H1 (cell line): ENCODE measurements at places on chromosomes 7 and 10. TPM values are rescaled to one million over a fixed set of nuclear protein-coding genes. Genes with fewer than 3 reads are reported as not detected.
A peak's percentile ranks its signal among the peaks of the same experiment; 100 is the strongest.

FHIP2A gene
- total RNA-seq: 14.0 and 15.0 TPM in 2 replicates

DNA sequence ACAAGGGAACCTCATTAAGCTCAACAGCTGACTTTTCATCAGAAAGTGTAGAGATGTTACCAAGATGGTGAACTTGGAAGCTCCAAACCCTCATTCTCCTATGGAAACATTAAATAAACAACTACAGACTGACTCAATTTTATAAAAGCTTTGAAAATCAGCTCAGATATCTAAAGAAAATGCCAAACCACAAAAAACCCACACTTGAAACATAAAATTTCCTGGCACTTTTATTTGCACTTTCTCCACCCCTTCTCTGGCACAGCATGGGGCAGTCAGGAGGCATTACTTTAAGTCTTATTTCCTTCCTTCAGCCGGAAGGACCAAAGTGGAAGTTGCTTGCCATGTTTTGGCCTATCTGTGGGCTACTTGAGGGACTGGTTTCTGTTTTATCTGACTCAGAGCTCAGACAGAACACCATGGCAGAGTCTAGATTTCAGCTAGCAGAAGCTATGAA is 114.7 kb downstream of the ODAD2 start:
- DNase-seq: no peak

GRCh38 chr7:44977304-44977958 is 1.4 kb downstream of the MYO1G start:
- no peak for DNase-seq

GRCh38 chr10:15504101-15504840 is 133.2 kb upstream of the FAM171A1 start:
- no peak for DNase-seq

- no peak for DNase-seq
Observed at GRCh38 chr10:7611909-7612308, 54.9 kb downstream of the ITIH5 start.

THSD7A gene
- 1.2 and 1.6 TPM in 2 replicates for total RNA-seq

DNA sequence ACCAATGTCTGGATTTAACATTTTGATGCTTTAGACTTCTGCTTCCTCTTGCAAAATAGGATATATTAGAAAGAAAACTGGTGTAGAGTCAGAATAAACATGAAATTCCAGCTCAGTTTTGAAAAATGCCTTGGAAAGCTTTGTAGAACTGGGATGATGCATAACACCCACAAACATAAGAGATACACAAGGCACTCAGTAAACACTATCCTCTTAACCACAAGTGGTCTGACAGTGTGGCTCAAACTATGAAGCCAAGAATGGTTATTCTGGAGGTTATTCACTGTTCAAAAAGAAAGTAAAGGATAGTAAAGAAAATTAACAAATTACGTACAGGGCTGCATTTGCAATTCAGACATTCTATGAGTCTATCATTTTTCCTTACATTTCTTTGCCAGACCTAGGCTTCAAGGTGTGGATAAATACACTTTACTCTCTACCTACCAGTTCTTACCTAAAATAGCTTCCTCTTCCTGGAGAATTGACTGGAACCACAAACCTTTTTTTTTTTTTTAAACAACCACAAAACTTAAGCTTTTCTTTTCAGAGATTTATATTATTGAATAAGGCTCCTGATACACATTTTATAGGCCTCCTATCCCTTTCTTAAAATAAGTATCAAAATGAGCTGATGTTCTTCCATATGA is 9.0 kb upstream of the RSBN1L start:
- DNase-seq: no peak

CHAT gene
- not detected in 2 replicates for total RNA-seq

GRCh38 chr7:134431815-134432214 is 27.1 kb downstream of the AKR1B1 start:
- DNase-seq: no peak

DNA sequence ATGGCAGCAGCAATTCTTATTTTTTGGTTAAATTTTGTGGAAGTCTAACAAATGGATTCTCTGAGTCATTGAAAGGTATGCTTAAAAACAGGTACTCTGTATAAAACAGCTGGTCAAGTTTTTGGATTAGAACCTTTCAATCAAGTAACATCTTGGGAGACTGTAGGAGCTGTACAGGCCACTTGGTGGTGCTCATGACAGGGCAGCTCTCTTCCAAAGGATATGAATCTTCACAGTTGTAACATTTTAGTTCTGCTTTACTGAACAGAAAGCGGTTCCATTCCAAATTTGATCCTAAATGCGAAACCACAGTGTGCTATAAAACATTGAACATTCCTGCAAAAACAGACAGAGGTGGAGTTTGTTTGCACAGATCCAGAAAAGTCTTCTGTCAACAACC is 44.5 kb upstream of the AGR3 start:
- DNase-seq: no peak

SLC26A5 gene
- total RNA-seq: 0.24 and 0.40 TPM in 2 replicates

DNA sequence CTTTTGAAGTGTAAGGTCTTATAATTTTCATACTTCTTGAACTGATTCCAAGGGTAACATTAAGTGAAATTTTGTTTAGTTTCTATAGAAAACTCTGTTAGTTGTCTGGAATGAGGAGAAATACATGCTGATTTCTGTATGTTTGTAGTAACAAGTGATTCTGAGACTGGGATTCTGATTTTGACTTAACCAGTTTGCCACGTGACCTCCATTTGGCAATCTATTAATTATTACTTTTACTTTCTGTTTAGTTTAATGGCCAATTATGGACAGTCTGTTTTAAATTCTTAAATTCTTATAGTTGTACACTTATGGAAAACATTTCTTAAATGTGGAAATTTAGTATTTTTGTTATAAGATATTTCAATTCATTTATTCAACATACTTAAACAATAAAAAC is 163.1 kb downstream of the ADK start:
- DNase-seq: no peak

DNA sequence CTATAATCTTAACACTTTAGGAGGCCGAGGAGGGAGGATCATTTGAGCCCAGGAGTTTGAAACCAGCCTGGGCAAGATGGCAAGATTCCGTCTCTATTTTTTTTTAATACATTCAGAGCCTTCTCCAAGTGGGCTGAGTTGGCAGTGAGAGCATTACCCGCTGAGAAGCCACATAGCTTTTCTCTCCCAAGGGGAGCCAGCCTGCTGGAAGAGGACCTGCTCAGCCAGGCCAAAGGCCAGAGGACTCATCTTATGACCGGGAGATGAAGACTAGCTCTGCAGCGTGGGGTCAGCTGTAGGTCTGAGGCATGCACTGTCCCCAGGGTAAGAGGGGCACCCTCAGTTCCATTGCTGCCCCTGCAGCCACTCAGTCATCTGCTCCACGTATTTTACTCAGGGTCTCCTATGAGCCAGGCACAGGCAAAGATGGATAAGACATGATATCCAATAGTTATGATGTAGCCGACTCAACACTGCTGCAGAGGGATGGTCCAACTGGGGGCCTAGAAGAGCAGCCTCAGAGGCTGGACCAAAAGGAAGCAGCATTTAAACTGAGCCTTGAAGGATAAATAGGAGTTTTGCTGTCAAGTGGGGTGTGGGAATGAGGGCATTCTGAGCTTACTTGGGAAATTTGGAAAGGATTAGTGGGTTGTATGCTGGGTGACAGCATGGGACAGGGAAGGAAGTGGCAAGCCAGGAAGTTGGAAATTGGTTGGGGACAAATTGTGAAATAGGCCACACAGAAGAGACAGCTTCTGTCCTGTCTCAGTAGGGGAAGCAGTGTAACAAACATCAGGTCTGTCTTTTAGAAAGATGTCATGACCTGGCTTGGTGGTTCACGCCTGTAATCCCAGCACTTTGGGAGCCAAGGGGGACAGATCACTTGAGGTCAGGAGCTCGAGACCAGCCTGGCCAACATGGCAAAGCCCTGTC is 1.6 kb upstream of the MARVELD1 start:
- no peak for DNase-seq

HOXA4 gene
- total RNA-seq: not detected in 2 replicates

- no peak for DNase-seq
Observed at GRCh38 chr10:114387784-114388183, 16.5 kb downstream of the AFAP1L2 start.

STEAP1 gene
- total RNA-seq: 8.1 and 9.5 TPM in 2 replicates

IFIT1B gene
- not detected in 2 replicates for total RNA-seq

GRCh38 chr7:100691676-100692577 is 2.1 kb downstream of the GIGYF1 start:
- peak; percentile 96 for DNase-seq

CC2D2B gene
- 0.29 and 0.71 TPM in 2 replicates for total RNA-seq

PLCE1 gene
- 0.06 and 0.10 TPM in 2 replicates for total RNA-seq

DNA sequence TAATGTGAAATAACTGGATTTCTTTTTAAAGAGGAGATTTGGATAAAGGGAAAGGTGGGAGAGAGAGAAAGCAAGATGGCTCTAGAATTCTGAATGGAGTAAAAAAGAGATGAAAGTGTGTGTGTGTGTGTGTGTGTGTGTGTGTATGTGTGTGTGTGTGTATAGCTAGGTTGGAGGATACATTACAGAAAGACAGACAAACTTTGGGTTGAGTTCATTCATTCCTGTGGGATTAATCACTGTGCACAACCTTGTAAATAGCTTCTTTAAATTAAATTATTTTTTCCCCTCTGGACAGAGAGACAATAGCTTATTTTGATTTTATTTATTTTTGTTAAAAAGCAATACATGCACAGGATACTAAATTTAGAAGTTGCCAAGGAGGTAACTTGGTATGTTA is 7.5 kb downstream of the ASB4 start:
- DNase-seq: no peak

- no peak for DNase-seq
Observed at GRCh38 chr7:141785706-141786552, 4.1 kb upstream of the TAS2R5 start.

DNA sequence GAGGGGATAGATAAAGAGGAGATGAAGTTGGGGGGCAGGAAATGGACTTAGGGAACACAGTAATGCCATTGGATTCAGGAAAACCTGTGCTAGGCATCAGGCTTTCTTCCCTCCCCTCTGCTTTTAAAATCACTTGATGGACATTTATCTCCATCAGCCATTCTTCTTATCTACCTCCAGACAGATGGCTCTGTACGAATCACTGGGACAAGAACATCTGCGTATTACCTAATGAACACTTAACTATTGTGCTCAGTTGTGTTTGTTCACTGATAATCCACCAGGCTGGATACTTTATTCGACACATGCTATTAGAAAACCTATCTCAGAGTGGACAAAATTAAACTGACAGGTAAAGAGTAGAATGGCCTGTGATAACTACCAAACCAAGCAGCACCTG is 40.0 kb downstream of the TNKS2 start:
- DNase-seq: no peak

GRCh38 chr10:17425584-17426262 is 28.7 kb downstream of the ST8SIA6 start:
- peak; percentile 31 for DNase-seq

DNA sequence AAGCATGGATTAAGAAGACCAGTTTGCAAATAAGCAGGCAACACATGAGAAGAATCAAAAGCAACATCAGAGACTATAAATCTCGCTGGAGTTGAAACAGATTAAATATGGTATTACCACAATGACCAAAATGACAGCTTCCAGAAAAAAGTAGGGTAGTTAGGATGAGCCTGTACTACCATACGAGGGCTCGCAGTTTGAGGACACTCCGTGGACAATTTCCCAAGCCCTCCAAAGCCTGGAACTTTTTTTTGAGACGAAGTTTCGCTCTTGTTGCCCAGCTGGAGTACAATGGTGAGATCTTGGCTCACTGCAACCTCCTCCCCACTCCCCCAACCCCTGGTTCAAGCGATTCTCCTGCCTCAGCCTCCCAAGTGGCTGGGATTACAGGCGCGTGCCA is 1.0 kb downstream of the LRRC17 start:
- DNase-seq: no peak

CLDN4 gene
- total RNA-seq: 28.0 TPM in 2 replicates

- no peak for DNase-seq
Observed at GRCh38 chr10:53749439-53749838, 976.9 kb upstream of the MBL2 start.

TRUB1 gene
- 21.2 and 22.2 TPM in 2 replicates for total RNA-seq

GRCh38 chr10:36066102-36066501 is 424.0 kb upstream of the FZD8 start:
- no peak for DNase-seq

- no peak for DNase-seq
Observed at GRCh38 chr7:19377611-19378344, 232.6 kb upstream of the FERD3L start.

- DNase-seq: peak; percentile 44
Observed at GRCh38 chr10:122565766-122566206, 5.2 kb downstream of the DMBT1 start.

DNA sequence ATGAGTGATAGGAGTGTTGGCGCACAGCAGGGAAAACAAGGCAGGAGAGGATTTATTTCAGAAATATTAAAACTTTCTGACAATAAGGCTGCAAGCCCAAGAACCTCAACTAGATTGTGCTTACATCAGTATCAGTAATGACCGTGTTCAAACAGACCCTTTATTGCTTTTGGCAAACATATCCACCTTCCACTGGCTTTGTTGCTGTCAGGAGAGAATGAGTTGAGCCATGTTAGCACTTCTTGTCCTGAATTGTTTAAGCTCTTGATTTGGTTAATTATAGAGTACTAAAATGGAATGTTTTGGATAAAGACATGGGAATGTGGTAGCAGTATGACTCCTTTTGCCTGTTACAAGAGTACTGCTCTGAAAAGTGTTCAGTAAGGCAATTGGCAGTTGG is 3.8 kb downstream of the AHCYL2 start:
- DNase-seq: no peak

ZNF853 gene
- total RNA-seq: 5.5 and 5.7 TPM in 2 replicates

DNA sequence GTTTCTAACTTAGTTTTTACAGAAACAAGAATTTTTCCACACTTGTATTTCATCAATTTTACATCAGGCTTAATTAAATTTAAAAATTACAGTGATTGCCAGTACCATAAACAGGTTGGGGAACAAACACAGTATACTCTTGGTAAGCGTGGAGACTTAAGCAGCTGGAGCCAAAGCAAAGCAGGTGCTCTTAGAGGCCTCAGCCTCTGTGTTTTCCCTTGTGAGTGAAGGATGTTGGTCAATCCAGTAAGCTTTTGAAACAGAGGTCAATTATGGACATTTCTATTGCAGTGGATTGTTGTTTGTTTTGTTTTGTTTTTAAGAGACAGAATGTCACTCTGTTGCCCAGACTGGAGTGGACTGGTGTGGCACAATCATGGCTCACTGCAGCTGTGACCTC is 100.6 kb upstream of the CELF2 start:
- DNase-seq: no peak
